ENCODE measurements at places on chromosomes 7 and 10. TPM values are rescaled to one million over a fixed set of nuclear protein-coding genes. Genes with fewer than 3 reads are reported as not detected.

The ZSCAN25 gene
- 14.0 TPM for total RNA-seq

GRCh38 chr7:82472966-82473365 is 29.4 kb upstream of the CACNA2D1 start:
- H3K4me3 ChIP-seq: no peak overlapping the region
- H3K36me3 ChIP-seq: no peaks in the 10 kb centered on the region
- no peaks in the 10 kb centered on the region for H3K4me1 ChIP-seq
- no peak for DNase-seq

- no peak overlapping the region for H3K4me3 ChIP-seq
- no peak overlapping the region for H3K27ac ChIP-seq
- H3K36me3 ChIP-seq: no peaks in the 10 kb centered on the region
These were observed 1097.9 kb downstream of the REEP3 start for GRCh38 chr10:64619102-64619501.

DNA sequence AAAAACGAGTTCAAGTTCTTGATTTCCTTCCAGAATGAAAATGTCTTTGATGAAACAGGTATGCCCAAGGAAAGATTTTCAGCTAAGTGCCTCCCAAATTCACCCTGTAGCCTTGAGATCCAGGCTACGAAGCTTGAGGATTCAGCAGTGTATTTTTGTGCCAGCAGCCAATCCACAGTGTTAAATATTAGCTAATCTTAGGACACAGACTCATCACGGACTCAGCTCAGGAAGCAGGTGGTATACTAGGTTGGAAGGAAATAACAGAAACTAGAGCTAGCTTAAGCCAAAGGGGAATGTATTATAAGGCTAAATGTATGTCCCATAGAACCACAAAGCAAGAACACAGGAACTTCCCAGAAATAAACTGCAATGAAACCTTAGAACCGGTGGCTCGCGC is 151.0 kb upstream of the PRSS1 start:
- DNase-seq: no peak
- H3K27me3 ChIP-seq: peaks cover 3% of the 10 kb centered on the region

The SPDYE5 gene
- not detected for total RNA-seq

Measured in HCT116 (cell line).